ENCODE measurements at places on chromosomes 7 and 10. TPM values are rescaled to one million over a fixed set of nuclear protein-coding genes. Genes with fewer than 3 reads are reported as not detected.

GRCh38 chr7:55020466-55020871 is 1.7 kb downstream of the EGFR start:
- DNase-seq: no peak

GRCh38 chr10:119403921-119404320 is 138.6 kb downstream of the RGS10 start:
- no peak for DNase-seq

GRCh38 chr7:96747418-96747940 is 37.8 kb upstream of the SEM1 start:
- no peak for DNase-seq

DNA sequence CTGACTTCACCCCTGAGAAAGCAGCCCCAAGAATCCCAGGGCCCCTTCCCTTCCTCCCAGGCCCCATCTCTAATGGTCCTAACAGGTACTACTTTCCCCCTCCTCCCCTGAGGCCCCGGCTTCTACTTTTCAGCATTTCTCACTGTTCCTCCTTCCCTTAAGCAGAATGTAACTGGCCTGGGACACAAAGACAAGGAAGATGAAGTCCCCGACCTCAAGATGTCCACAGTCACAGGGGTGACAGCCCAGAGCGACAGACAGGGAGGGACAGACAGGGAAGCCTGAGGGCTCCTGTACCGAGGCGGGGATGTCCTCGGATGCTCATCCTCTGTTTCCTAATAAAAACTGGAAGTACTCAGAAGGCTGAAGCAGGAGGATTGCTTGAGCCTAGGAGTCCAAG is 11.6 kb downstream of the AOC1 start:
- no peak for DNase-seq

- no peak for DNase-seq
These were observed 181.2 kb upstream of the NOBOX start for GRCh38 chr7:144584726-144585125.

- DNase-seq: no peak
These were observed 17.3 kb downstream of the CAMK2B start for GRCh38 chr7:44307905-44308595.

GRCh38 chr7:148905093-148905666 is 21.1 kb upstream of the EZH2 start:
- DNase-seq: no peak

The CPEB3 gene
- 2.8 TPM for total RNA-seq

The FRA10AC1 gene
- total RNA-seq: 14.6 TPM

The PTPRZ1 gene
- total RNA-seq: 0.32 TPM

The CUZD1 gene
- total RNA-seq: 0.96 TPM

The CHN2 gene
- 14.2 TPM for total RNA-seq
